ENCODE measurements at places on chromosomes 6 and 20.
A peak's percentile ranks its signal among the peaks of the same experiment; 100 is the strongest.

DNA sequence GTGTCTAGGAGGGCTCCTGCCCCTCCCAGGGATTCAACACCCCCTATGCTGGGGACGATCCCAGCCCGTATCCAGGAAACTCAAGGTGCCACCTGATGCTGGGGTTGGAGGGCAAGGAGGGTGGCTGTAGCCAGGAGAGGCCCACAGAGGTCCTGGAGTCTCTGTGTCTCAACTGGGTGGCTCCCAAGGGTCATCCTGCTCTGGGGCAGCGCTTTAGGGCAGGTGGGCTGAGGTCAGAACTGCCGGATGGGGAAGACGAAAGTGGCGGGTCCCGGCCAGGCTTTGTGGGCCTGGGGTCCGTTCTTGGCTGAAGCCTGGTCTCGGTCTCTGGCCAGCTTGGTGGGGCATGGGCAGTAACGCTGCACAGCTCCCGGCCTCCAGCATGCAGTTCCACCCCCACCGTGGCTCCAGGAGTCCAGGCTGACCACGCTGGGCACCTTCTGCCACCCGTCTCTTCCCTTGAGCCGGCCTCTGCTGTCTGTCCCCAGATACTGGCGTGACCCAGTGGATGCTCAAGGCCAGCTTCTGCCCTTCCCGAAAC, 2.8 kb upstream of the COL20A1 start:
- no peak for DNase-seq

- peak; percentile 4 for DNase-seq
Observed at GRCh38 chr6:75524322-75524972, 30.8 kb upstream of the FILIP1 start.

GRCh38 chr6:135419162-135419561, 78.4 kb downstream of the AHI1 start:
- no peak for DNase-seq

GRCh38 chr6:116500969-116501433, 10.4 kb upstream of the CALHM5 start:
- DNase-seq, result no peak

DNA sequence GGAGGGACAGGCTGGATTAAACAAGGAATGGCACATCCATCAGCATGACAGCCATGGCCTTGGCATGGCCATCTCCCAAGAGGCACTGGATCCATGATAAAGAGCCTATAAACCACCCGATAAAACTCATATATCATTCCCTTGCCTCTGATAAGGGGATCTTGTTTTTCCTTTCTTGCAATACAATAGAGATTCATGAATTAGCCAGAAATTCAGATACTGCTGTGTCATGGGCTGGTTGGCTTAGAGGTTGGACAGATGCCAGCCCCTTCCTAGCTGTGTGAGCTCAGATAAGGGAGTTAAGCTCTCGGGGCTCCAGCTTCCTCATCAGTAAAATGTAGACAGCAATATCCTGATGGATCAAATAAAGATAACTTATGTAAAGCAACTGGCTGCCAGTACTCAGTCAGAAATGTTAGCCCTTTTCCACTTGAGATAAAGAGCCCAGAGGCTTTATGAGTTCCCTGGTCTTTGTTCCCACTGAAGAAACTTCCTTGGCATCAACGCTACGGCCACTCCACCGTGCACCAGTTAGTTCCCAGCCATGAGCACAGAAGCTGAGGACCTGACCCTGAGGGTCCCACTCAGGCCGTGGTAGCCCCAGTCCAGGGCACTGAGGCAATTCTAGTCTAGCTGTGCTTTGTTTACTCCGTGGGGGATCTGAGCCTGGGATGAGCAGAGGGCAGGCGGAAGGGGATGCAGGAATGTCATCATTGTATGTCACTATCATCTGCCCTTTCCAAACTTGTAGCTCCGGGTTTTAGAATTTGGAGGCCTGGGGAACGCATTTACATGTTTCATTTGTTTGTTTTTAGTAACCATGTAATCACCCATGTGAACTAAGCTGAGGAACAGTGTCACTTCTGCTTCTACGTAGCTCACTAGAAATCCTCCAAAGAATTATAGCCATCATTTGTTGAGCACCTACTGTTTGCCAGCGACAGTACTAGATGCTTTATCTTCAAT, 67.2 kb upstream of the TBC1D7 start:
- no peak for DNase-seq

DNA sequence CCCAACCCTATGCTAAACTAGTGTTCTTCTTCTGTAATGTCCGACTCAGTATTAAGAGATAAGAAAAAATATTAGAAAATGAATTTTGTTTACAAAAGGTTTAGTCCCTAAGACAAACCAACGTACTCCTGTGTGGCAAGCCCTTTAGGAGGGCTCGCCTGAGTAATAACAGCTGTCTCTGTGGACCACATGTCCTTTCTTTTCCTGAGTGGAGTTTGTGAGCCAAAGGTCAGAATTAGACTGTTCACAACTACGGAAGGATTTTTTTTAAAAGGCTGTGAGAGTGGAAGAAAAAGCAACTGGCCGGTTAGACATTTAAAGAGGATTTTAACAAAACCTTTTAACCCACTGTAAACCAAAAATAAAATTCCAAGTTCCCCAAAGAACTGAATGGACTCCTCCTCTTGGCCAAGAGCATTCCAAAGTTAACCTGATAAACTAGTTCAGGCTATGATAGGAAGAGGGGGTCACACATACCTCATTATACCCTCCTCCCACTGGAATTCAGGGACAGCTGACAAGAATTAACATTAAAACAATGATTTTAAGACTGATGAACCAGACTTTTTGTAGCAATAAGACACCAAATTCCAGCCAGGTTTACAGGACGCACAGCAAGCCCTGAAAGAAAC, 43.5 kb downstream of the FAM184A start:
- peak; percentile 14 for DNase-seq

GRCh38 chr20:15740046-15740775, 833.0 kb downstream of the KIF16B start:
- no peak for DNase-seq

DNA sequence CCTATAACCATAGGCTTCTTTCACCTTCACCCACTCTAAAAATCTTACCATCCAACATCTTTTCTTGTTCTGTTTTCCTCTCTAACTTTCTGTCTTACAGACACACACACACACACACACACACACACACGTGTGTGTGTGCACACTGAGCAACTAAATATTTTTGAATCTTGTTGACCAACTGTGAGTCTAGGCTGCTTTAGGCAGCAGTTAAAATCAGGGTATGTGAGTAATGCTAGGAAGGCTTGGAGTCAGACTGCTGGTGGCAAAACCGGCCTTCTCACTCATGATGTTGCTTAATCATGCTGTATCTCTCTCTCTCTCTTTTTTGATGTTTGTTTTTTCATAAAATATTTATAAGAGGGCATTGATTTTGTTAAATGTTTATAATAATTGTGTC, 103.1 kb upstream of the TBX18 start:
- no peak for DNase-seq

DNA sequence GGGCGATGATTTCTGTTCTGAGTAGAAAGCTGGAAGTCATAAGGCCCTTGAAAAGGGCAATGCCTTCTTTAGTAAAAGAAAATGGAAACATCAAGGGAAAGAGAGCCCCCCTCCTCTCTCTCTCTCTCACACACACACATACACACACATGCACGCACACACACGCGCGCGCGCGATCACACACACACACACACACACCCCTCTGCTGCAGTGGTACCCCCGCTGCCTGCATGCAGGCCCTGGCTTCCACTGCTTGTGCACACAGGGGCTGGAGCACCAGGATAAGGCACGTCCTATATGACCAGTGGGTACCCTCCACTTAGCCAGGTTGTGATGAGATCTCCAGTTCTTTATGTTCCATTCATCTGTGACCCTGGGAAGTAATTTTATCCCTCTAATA, 300.9 kb downstream of the SLC35F1 start:
- no peak for DNase-seq

DNA sequence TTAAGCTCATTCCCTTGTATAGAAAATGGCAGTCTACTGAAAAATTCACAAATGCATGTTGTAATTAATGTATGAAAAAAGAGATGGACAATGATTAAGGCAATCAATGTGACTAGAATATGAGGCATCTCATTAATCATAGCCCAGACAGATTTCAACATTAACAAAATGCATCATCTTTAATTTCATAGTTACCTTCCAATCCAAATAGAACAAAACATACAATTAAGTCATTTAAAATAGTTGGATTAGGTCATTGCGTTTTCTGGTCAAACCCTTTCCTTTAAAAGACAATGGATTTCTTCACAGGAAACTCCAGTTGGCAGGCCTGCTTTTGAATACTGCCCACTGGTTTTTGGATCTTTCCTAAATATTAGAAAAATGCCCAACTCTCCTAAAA, 203.9 kb downstream of the HAO1 start:
- no peak for DNase-seq

DNA sequence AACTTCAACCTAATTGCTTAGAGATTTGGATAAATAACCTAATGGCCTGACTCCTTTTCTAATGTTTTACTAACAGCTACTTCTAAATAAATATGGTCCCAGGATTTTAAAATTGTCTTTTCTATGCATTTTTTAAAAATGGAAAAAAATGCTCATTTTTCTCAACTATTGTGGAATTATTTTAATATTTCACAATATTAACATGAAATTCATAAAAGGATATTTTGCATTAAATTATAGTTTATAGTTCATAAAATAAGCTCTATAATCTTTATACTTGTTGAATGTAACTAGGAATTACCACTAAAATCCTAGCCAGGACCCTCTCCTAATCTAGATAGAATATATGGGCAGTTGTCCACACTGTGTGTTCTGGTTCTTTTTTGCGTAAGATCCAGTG, 37.3 kb downstream of the TBPL1 start:
- no peak for DNase-seq

GRCh38 chr6:71457929-71458328, 169.3 kb downstream of the OGFRL1 start:
- DNase-seq, result no peak

DNA sequence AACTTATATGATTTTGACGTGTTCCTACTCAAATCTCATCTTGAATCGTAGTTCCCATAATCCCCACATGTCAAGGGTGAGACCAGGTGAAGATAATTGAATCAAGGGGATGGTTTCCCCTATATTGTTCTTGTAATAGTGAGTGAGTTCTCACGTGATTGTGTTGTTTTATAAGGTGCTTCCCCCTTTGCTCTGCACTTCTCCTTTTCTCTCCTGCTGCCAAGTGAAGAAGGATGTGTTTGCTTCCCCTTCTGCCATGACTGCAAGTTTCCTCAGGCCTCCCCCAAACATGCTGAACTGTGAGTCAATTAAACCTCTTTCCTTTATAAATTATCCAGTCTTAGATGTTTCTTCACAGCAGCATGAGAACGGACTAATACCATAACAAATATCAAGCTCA, 83.2 kb downstream of the MANEA start:
- DNase-seq, result no peak

DNA sequence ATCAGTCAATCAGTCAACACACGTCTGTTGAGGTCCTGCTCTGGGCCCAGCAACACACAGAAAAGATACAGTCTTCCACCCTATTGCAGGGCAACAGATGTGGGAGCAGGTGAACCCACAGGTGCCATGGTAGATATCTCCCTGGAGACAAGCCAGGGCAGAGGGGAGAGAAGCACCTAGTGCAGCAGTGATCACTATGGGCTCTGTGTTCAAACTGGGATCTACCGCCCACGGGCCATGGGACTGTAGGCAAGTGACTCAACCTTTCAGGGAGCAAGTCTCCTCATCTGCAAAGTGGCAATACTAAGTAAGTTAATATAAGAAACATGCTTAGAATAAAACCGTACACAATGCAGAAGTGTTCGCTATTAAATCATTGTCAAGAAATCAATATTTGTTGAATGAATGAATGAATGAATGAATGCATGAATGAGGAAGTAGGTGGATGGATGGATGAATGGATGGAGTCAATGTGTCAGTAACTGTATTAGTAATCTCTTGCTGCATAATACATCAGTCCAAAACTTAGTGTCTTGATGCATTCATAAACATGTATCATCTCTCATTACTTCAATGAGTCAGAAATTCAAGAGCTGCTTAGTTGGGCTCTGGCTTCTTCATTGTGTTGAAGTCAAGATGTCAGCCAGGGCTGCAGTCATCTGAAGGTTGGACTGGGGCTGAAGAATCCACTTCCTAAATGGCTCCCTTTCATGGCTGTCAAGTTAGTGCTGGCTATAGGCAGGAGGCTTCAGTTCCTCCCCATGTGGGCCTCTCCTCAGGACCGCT, 31.9 kb upstream of the NFATC2 start:
- DNase-seq, result no peak

DNA sequence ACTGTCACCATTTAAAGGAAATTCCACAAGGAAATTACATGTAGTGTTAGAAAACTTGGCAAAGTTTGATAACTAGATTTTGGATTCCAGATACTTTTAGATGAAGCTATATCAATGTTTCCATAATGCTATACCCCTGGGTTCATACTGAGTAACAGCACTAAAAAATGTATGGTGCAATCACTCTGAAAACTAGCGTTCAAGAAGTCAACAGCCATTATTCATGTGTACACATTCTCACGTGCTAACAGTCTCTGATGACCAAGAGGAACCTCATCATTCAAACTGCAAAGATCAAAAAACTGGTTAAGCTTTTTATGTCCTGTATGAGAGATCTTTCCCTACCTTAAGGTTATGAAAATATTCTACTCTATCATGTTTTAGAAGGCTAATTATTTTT, 197.6 kb downstream of the GMDS start:
- DNase-seq, result no peak

DNA sequence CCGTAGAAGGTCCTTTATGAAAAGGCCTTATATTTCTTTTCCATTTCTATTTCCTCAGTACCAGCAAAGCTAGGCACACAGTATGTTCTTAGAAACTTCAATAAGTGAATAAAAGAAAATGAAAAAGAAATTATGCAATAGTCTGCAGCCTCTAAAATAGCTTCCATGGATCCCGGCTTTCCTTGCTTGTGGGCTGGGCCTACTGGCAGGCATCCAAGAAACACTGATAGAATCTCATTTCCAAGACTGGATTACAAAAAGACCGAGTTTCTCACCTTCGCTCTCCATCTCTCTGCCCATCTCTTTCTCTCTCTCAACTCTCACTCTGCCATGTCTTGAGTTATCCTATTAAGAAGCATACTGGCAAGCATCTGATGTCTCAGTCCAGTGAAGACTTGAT, 187.5 kb upstream of the FKBP1C start:
- no peak for DNase-seq

DNA sequence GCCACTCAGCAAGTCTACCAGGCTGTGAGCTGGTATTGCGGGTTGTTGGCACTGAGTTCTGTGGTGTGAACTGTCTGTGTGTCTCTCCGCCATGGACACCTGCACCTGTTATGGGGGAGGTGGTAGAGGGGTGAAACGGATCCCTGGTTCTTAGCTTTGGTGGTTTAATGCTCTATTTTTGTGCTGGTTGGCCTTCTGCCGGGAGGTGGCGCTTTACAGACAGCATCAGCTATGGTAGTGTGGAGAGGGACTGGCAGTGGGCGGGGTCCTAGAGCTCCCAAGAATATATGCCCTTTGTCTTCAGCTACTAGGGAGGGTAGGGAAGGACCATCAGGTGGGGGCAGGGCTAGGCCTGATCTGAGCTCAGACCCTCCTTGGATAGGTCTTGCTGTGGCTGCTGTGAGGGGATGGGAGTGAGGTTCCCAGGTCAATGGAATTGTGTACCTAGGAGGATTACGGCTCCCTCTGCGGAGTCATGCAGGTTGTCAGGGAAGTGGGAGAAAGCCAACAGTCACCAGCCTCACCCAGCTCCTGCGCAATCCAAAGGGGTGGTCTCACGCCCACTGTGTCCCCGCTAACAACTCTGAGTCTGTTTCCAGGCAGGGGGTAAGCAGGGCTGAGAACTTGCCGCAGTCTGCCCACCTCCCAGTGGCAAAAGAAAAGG, 154.3 kb downstream of the CCDC170 start:
- no peak for DNase-seq

All from retina (tissue), 1 donor.